RPMI7951 (cell line): ENCODE measurements at places on chromosomes 5 and 9. TPM values are rescaled to one million over a fixed set of nuclear protein-coding genes. Genes with fewer than 3 reads are reported as not detected.

Gene BHMT2
- not detected in 2 replicates for total RNA-seq

Gene FAM78A
- 0.24 and 2.0 TPM in 2 replicates for total RNA-seq

Gene STPG3
- not detected in 2 replicates for total RNA-seq

Gene SLC1A3
- total RNA-seq = 48.9 and 58.8 TPM in 2 replicates

Gene ARPC5L
- 21.0 and 33.8 TPM in 2 replicates for total RNA-seq

Gene ARHGEF39
- total RNA-seq = 7.6 and 14.2 TPM in 2 replicates

Gene NDST1
- total RNA-seq = 18.5 and 21.3 TPM in 2 replicates

Gene SPATA31D4
- not detected in 2 replicates for total RNA-seq

Gene SPAAR
- total RNA-seq = not detected in 2 replicates

Gene ZNF483
- total RNA-seq = 0.96 and 0.98 TPM in 2 replicates

Gene STK32A
- 0.84 and 1.8 TPM in 2 replicates for total RNA-seq

Gene MRPS30
- total RNA-seq = 43.1 and 51.9 TPM in 2 replicates

Gene IFNA21
- total RNA-seq = not detected in 2 replicates

Gene WHRN
- total RNA-seq = 1.4 and 1.7 TPM in 2 replicates

Gene CDKN2B
- total RNA-seq = 8.3 and 9.5 TPM in 2 replicates

Gene OR2K2
- total RNA-seq = not detected in 2 replicates

Gene MUSK
- 5.5 and 8.2 TPM in 2 replicates for total RNA-seq

Gene ADGRV1
- total RNA-seq = 0.49 and 0.84 TPM in 2 replicates

Gene SPINK7
- total RNA-seq = not detected in 2 replicates

Gene RELL2
- 2.8 and 5.2 TPM in 2 replicates for total RNA-seq
